ENCODE measurements at places on chromosomes 11 and 22. TPM values are rescaled to one million over a fixed set of nuclear protein-coding genes. Genes with fewer than 3 reads are reported as not detected.

DNA sequence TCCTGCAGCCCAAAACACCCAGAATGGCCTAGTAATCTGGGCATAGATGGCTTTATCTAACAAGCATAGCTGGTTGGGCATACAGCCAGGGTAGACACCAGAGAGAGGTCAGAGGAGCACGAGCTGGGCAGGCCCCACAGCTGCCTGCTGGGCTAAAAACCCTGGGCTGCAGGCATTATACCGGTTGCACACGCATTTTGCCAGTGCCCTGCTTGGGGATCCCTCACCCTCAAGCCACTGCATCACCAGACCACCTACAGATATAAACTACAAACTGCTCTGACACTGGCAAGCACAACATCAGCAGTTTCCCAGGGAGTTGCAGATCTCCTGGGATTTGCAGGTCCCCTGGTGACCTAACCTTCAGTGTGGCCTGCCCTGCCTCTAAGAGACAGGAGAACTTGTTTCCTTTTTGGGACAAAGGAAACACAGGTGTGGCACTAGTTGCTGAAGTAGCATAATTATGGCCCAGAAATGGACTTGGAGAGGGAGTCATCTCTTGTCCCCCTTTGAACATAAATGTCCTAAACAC lies 79.1 kb upstream of the SC5D start:
- H3K4me1 ChIP-seq, result no peaks in the 10 kb centered on the region
- H3K4me3 ChIP-seq, result no peak overlapping the region
- H3K27ac ChIP-seq, result no peak overlapping the region
- no peaks in the 10 kb centered on the region for H3K36me3 ChIP-seq

- H3K27me3 ChIP-seq, result peaks cover 60% of the 10 kb centered on the region
- peak overlapping the region; percentile 53 for H3K4me3 ChIP-seq
- H3K36me3 ChIP-seq, result peaks cover 3% of the 10 kb centered on the region
- peaks cover 17% of the 10 kb centered on the region for H3K4me1 ChIP-seq
- DNase-seq, result no peak
Observed at GRCh38 chr11:30585892-30586250, 282 bp downstream of the MPPED2 start.

DNA sequence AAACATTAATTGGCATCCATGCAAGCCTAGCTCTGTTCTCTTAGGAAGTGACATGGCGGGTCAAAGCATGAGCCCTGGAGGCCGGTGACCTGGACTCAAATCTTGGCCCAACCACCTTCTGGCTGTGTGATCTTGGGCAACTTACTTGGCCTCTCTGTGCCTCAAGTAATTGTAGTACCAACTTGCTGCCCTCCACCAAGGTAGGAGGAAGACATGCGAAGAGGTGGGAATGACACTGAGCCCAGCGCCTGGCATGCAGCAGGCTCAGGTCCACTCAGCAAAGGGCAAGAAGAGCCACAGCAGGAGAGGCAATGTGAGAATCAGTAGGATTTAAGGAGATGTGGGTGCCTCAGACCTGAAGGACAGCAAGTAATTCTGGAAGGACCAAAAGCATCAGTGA lies 59.6 kb upstream of the SLC22A12 start:
- H3K27ac ChIP-seq, result no peak overlapping the region
- H3K27me3 ChIP-seq, result peaks cover 49% of the 10 kb centered on the region
- H3K4me1 ChIP-seq, result peaks cover 1% of the 10 kb centered on the region
- no peak overlapping the region for H3K4me3 ChIP-seq
- H3K36me3 ChIP-seq, result no peaks in the 10 kb centered on the region

GRCh38 chr11:45446434-45446833 lies 160.3 kb upstream of the SYT13 start:
- H3K27ac ChIP-seq, result no peak overlapping the region
- no peak for DNase-seq
- H3K27me3 ChIP-seq, result peaks cover 59% of the 10 kb centered on the region
- no peaks in the 10 kb centered on the region for H3K36me3 ChIP-seq

- H3K36me3 ChIP-seq, result no peaks in the 10 kb centered on the region
- H3K4me1 ChIP-seq, result peaks cover 30% of the 10 kb centered on the region
- H3K27ac ChIP-seq, result no peak overlapping the region
- DNase-seq, result peak; percentile 62
Observed at GRCh38 chr22:43308060-43308830, 34.9 kb downstream of the SCUBE1 start.

DNA sequence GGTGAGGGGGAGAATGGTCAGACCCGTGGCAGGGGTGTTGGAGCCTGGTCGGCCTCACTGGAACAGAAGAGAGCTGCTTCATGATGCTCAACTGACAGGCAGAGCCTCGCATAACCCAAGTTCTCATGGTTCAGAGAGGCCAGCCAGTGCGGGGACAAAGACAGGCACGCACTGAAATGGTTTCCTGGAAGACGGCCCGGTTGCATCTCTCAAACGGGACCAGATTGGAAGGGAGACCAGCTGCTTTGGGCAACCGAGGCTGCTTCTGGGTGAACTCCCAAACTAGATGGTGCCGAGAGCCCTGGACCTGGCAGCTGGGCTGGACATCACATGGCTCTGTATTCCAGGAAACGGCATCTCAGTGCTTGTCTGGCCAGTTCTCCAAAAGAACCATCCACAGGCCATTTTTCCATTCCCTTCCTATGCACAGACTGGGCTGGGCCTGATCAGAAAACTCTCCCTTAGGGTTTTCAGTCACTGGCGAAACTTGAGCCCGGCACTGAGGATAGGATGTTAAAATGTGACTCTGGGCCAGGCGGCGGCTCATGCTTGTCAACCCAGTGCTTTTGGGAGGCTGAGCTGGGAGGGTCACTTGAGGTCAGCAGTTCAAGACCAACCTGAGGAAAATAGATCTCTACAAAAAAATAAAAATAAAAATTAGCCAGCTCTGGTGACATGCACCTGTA lies 80.1 kb upstream of the PRODH start:
- peaks cover 28% of the 10 kb centered on the region for H3K27me3 ChIP-seq
- no peaks in the 10 kb centered on the region for H3K36me3 ChIP-seq
- H3K27ac ChIP-seq, result no peak overlapping the region
- no peak for DNase-seq

DNA sequence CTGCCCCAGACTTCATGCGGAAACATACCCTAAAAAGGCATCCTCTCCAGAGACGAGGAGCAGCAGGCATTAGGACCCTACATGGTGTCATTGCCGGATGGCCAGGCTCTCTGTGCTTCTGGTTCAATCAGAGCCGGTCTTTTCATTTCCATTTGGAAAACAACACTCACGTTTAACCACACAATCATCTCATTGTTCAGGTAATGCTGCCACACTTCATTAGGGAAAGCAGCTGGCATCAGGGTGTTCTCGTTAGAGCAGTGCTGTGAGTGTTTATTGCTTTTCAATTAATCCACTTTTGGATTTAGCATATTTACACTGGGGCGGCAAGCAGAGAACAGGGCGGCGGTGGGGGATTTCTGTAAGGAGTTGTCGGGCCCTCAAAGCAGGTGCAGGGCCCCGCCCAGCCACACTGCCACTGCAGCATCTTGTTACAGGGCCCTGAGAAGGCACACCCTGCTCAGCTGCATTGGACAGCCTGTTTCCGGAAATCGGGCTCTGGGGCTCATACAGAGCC lies 338.6 kb downstream of the SHANK2 start:
- H3K4me1 ChIP-seq, result no peaks in the 10 kb centered on the region
- DNase-seq, result no peak
- no peak overlapping the region for H3K27ac ChIP-seq
- H3K4me3 ChIP-seq, result no peak overlapping the region
- no peaks in the 10 kb centered on the region for H3K36me3 ChIP-seq
- H3K27me3 ChIP-seq, result peaks cover 12% of the 10 kb centered on the region

DNA sequence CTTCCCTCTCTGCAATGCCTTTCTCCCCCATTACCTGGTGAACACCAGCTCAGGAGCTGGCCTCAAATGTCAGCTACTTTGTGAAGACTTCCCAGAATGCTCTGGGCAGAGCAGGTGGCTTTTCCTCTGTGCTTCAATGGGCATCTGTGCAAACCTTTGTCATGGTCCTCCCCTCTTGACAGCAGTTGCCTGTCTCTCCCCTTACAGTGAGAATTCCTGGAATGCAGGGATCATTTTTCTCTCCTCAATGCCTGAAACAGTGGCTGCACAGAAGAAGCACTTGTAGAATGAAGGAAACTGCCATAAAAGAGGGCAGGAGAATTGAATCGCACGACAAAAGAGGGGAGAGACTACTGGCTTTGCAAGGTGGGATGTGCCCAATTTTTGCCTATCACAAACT lies 92.8 kb upstream of the NARS2 start:
- peaks cover 39% of the 10 kb centered on the region for H3K4me1 ChIP-seq
- no peaks in the 10 kb centered on the region for H3K27me3 ChIP-seq
- no peaks in the 10 kb centered on the region for H3K36me3 ChIP-seq
- H3K4me3 ChIP-seq, result no peak overlapping the region
- peak overlapping the region; percentile 38 for H3K27ac ChIP-seq

DNA sequence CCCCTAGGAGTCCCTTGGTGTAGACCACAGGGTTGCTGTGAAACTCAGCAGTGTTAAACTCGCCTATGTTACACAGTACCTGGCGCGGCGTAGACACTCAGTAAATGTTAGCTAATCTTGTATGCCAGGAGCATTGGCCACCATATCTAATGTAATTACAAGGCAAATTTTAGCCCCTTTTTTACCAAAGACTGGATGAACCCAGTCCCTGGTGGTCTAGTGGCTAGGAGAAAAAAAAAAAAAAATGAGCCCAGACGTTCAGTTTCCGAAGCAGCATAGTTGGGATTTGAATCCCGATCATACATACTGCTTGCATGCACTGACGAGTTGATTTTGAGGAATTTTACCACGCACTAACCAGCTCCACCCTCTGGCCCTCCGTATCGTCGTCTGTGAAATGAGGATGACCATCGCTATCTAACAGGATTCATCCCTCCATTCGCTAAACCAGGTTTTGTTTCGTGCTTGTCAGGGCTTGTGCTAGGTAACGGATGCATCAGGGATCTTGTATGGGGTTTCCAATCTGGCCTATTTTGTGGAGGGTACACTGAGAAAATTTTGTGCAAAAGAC lies 688 bp downstream of the PTS start:
- H3K36me3 ChIP-seq, result peaks cover 12% of the 10 kb centered on the region
- peak overlapping the region; percentile 97 for H3K27ac ChIP-seq
- H3K27me3 ChIP-seq, result no peaks in the 10 kb centered on the region
- H3K4me3 ChIP-seq, result peak overlapping the region; percentile 84
- H3K4me1 ChIP-seq, result peaks cover 38% of the 10 kb centered on the region

GRCh38 chr11:125418396-125418795 lies 77.7 kb downstream of the FEZ1 start:
- no peaks in the 10 kb centered on the region for H3K4me1 ChIP-seq
- H3K27me3 ChIP-seq, result no peaks in the 10 kb centered on the region
- H3K4me3 ChIP-seq, result no peak overlapping the region
- no peak for DNase-seq

- H3K27ac ChIP-seq, result no peak overlapping the region
- H3K4me3 ChIP-seq, result no peak overlapping the region
- DNase-seq, result no peak
- H3K4me1 ChIP-seq, result peaks cover 22% of the 10 kb centered on the region
- H3K36me3 ChIP-seq, result no peaks in the 10 kb centered on the region
Observed at GRCh38 chr11:103534191-103534590, 425.0 kb downstream of the DYNC2H1 start.

- no peak for DNase-seq
- no peak overlapping the region for H3K27ac ChIP-seq
- H3K36me3 ChIP-seq, result no peaks in the 10 kb centered on the region
- H3K4me1 ChIP-seq, result peaks cover 15% of the 10 kb centered on the region
Observed at GRCh38 chr11:101030015-101030414, 99.6 kb downstream of the PGR start.

DNA sequence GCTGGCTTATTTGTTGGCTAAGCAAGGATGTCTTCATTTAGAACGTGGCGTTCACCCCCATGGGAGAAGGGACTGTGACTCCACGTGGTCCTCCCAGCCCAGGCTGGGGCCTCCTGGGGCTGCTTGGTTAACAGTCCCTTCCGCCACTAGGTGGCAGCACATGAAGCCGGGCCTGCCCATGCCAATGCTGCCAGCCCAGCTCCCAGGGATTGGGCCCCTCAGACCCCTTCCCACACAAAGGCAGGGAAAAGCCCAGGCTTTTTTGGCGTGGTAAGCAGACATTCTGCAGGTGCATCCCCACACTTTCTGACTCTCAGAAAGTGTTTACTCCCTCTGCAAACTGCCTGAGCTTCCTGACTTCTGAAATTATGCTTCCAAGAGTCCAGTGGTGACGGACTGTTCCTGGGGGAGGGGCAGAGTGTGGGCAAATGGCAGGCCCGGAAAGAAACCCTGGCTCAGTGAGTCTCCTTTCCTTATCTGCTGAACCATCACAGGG lies 3.1 kb downstream of the CBX6 start:
- H3K27ac ChIP-seq, result no peak overlapping the region
- H3K27me3 ChIP-seq, result no peaks in the 10 kb centered on the region
- H3K4me1 ChIP-seq, result peaks cover 29% of the 10 kb centered on the region
- no peak overlapping the region for H3K4me3 ChIP-seq
- H3K36me3 ChIP-seq, result peaks cover 3% of the 10 kb centered on the region

DNA sequence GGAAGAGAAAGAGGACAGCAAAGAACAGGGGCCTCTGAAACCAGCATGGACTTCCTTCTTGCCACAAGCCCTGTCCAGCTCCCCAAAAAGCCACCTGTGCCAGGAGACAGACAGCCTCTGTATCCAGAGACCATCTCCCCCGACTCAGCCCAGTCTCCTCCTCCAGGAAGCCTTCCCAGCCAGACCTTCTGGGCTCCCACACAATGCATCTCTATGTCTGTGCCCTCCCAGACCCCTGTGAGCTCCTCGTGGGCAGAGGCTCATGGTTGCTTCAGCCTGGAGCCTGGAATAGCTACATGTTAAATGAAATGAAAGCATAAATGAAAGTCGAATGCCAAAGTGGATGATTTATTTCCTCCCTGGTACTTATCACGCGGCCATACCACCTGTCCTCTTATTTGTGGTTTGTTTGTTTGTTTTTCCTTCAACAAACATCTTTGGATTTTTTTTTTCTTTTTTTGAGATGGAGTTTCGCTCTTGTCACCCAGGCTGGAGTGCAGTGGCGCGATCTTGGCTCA lies 7.3 kb upstream of the ARAP1 start:
- no peak overlapping the region for H3K4me3 ChIP-seq
- peak overlapping the region; percentile 34 for H3K27ac ChIP-seq
- no peak for DNase-seq
- H3K4me1 ChIP-seq, result peaks cover 26% of the 10 kb centered on the region
- peaks cover 30% of the 10 kb centered on the region for H3K36me3 ChIP-seq

- H3K4me3 ChIP-seq, result no peak overlapping the region
- no peak overlapping the region for H3K27ac ChIP-seq
- peaks cover 14% of the 10 kb centered on the region for H3K27me3 ChIP-seq
- no peaks in the 10 kb centered on the region for H3K4me1 ChIP-seq
- H3K36me3 ChIP-seq, result peaks cover 2% of the 10 kb centered on the region
- DNase-seq, result no peak
Observed at GRCh38 chr11:125532668-125533067, 36.6 kb upstream of the FEZ1 start.

SLC5A1 gene
- not detected for total RNA-seq

GLYATL1 gene
- 0.28 TPM for total RNA-seq

OR52E8 gene
- total RNA-seq, result not detected

P2RY2 gene
- total RNA-seq, result not detected

CCDC116 gene
- 0.85 TPM for total RNA-seq

JHY gene
- total RNA-seq, result 7.7 TPM

CNIH2 gene
- total RNA-seq, result 2.5 TPM

FZD4 gene
- total RNA-seq, result 6.5 TPM

CASP1 gene
- not detected for total RNA-seq

CARNS1 gene
- 0.36 TPM for total RNA-seq

GLB1L3 gene
- not detected for total RNA-seq

All from chondrocyte (in vitro differentiated cells).